Activated CD8-positive, alpha-beta memory T cell treated with anti-CD3 and anti-CD28 coated beads, Interleukin-2, amount 50 U/mL, for 48 hours (primary cell): ENCODE measurements at places on chromosomes 2 and 18.

GRCh38 chr2:74566754-74567085 is 12.2 kb downstream of the DOK1 start:
- DNase-seq, result no peak

DNA sequence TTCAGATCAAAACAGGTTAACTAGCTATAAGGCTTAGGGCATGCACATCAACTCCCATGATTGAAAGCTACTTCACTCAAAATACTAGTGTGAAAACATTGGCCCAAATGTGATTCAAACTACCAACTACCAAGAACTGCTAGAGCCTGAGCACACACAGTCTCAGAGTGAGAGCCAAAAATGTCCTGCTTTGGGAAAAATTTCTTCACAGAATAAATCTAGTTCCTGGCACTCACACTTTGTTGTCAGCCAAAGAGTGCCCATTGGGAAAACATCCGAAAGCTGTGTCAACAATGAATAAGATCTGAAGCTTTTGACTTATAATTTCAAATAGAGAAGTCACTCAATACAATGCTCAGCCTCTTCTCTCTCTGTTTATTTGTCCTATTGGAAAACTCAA is 182.7 kb downstream of the LRATD1 start:
- DNase-seq, result no peak

GRCh38 chr2:195898505-195899191 is 170.0 kb downstream of the DNAH7 start:
- no peak for DNase-seq

DNA sequence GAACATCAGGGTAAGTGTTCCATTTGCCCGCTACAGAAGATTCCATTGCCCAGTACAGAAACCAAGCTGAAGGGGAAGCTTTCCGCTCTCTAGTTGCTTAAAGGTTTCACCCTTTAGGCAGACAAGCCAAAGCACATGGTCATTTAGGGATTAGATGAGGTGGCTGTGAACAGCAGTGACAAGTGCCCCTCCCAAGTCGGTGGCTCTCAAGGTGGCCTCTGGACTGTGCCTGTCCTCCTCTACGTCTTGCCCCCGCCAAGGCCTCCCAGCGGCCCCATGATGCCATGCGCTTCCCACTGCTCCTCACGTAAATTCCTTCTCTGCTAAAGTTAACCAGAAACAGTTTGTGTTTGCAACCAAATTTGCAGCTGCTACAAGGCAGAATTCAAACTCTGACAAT is 24.2 kb upstream of the PTPN4 start:
- no peak for DNase-seq

GRCh38 chr2:29865512-29865911 is 55.9 kb downstream of the ALK start:
- no peak for DNase-seq

- no peak for DNase-seq
Observed at GRCh38 chr2:151297882-151298281, 8.4 kb upstream of the NMI start.

- no peak for DNase-seq
Observed at GRCh38 chr2:117299451-117299850, 515.0 kb upstream of the DDX18 start.

GRCh38 chr2:177010146-177010545 is 202.4 kb upstream of the HNRNPA3 start:
- no peak for DNase-seq

- no peak for DNase-seq
Observed at GRCh38 chr2:241849616-241850543, 8.8 kb downstream of the PDCD1 start.

GRCh38 chr2:85066874-85067351 is 66.3 kb upstream of the TCF7L1 start:
- DNase-seq, result peak; percentile 79

- no peak for DNase-seq
Observed at GRCh38 chr2:121355488-121355887, 70.5 kb upstream of the TFCP2L1 start.

DNA sequence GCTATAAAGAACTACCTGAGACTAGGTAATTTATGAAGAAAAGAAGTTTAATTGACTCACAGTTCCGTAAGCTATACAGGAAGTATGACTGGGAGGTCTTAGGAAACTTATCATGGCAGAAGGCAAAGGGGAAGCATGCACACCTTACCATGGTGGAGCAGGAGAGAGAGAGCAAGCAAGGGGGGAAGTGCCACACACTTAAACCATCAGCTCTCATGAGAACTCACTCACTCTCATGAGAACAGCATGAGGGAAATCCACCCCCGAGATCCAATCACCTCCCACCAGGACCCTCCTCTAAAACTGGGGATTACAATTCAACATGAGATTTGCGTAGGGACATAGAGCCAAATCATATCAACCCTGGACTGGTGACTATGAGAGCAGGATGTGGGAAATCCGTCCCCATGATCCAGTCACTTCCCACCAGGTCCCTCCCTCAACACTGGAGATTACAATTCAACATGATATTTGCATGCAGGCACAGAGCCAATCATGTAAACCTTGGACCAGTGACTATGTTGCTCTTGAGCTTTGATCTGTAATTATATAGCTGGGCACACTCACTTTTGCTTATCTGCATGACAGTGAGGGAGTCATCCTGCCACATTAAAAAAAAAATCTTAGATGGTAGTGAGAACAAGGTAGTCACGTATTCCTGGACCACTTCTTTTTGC is 12.9 kb downstream of the ADAM23 start:
- no peak for DNase-seq

DNA sequence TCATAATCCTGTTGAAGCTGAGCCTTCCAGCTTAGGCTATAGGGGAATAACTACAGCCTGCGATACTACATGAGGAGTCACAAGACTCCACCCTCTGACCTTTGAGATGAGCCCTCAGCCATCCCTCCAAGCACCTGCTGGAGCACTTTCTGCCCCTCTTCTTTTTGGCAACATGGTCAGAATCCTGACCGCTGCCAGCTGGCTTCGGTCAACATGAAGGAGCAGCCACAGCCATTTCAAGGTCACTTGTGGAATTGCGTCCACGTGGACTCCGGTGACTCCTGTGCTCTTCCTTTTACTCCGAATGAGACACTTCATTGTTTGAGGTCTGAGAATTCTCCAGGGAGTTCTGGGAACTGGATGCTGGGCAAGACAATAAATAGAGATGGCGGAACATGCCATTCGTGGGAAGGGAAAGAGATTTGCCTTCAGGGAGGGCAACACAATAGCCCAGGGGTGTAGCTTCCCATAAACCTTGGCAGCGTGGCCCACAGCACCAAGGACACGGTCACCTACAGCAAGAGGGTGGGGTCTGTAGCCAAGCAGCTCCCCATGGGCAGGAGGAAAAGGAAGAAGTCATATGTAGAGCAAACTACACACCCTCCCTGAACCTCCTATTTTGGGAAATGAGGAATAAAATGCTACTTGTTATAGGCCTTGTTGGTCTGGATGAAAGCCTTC is 73.3 kb upstream of the PPP1CB start:
- DNase-seq, result no peak

DNA sequence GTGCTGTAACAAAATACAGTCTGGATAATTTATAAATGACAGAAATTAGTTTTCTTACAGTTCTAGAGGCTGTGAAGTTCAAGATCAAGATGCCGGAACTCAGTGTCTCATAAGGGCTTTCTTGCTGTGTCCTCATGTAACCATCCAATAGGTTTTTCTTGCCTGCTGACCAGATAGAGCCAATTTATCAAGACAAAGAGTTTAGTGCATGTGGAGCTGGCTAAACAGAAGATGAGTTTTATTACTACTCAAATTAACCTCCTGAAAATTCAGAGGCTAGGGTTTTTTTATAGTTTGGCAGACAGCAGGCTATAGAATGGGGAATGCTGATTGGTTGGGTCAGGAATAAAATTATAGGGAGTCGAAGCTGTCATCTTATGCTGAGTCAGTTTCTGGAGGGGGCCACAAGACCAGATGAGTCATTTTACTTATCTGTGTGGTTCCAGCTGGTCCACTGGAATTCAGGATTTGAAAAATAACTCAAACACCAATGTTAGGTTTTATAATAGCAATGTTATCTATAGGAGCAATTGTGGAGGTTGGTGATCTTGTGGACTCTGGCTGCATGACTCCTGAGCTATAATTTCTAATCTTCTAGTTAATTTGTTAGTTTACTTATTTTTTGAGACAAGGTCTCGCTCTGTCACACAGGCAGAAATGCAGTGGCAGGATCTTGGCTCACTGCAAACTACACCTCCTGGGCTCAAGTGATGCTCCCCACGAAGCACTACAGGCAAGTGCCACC is 3.2 kb upstream of the PDK1 start:
- no peak for DNase-seq

- DNase-seq, result no peak
Observed at GRCh38 chr2:73406996-73407395, 21.4 kb downstream of the ALMS1 start.

- peak; percentile 71 for DNase-seq
Observed at GRCh38 chr2:226995625-226996041, 159.8 kb downstream of the RHBDD1 start.

GRCh38 chr2:113755035-113755834 is 1.2 kb downstream of the SLC35F5 start:
- no peak for DNase-seq

GRCh38 chr2:133063775-133064174 is 393.8 kb upstream of the LYPD1 start:
- no peak for DNase-seq

GRCh38 chr18:61845197-61845596 is 47.6 kb downstream of the RNF152 start:
- DNase-seq, result no peak

DNA sequence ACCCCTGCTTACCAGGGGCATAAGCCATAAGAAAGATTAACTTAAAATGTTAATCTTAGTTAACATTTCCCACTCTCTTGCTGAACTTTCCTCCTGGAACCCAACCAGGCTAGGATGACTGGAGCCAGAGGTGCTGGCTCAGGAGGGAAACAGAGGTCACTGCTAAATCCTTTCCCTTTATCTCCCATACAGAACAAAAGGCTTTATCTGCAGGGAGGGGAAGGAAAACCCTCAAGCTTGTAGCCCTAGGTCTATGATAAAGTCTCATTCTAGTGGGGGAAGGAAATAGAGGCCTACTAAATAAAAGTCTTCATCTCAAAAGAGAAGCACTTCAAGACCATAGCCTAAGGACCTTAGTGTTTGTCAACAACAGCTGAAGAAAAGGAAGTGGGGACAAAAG is 18.6 kb downstream of the HIBCH start:
- DNase-seq, result no peak

- no peak for DNase-seq
Observed at GRCh38 chr18:37385846-37386778, 179.5 kb downstream of the CELF4 start.

GRCh38 chr2:18800240-18800971 is 211.0 kb upstream of the NT5C1B start:
- DNase-seq, result no peak

DNA sequence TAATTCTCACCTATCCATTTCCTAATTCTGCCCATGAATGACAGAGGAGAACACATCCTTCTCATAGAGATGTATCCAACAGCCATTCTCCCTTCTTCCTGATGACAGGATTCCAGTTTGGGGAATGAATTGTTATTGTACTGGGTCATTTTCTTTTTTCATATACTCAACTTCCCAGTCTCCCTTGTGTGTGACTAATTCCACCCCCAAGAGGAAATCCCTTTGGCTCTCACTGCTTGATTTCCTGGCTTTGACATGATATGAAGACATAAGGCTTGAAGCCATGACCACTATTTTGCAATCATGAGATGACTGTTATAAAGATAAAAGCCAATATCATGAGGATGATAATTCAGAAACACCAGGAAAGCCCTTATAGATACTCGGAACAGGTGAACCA is 384.7 kb upstream of the ACVR2A start:
- no peak for DNase-seq

- no peak for DNase-seq
Observed at GRCh38 chr2:144067506-144067905, 452.4 kb downstream of the ZEB2 start.

DNA sequence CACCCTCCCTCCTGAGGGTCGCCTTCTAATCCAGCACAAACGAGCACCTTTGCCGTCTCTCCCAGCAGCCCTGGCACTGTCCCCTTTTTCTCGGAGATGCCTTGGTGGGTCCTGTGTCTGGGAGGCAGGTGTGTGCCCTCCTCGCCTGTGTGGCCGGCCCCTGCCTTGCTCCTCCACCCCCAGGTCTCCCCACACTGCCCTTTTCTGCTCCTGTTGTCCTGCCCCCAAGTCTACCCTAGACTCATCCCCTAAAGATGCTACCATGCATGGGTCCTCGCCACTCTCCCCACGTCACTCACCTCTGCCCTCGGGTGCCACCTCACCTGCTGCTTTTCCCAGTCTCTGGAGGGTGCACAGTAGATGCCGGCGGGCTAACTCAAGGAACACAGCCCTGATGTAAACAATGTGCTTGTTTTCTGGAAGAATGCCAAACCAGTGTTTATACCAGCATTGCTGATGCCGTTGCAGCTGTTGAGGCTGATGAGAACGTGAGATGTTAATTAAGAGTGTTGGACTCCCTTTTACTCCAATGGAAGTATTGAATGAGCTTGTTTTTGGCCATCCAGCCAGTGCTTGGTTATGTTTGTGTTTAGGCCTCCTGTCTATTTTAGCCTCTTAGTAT is 223.1 kb downstream of the AGAP1 start:
- no peak for DNase-seq

DNA sequence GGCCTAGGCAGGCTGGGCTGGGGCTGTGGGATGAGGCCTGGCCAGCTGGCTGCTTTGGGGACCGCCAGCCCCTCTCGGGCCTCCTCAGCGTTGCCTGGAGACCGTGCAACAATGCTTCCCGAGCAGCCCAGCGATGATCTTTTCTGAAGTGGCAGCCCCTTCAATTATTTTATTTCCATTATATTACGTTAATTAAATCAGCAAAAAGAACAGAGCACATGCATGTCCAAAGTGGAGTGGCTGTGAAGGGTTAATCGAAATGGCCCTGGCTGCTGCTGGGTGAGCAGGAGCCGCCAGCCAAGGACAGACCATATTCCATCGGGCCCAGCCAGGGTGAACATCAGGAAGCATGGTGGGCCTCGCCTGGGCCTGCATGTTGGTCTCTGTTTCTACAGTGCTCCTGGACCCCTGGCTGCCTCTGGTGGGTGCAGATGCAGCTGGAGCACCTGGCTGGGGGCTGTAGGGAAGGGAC is 245.5 kb downstream of the MYCN start:
- no peak for DNase-seq

DNA sequence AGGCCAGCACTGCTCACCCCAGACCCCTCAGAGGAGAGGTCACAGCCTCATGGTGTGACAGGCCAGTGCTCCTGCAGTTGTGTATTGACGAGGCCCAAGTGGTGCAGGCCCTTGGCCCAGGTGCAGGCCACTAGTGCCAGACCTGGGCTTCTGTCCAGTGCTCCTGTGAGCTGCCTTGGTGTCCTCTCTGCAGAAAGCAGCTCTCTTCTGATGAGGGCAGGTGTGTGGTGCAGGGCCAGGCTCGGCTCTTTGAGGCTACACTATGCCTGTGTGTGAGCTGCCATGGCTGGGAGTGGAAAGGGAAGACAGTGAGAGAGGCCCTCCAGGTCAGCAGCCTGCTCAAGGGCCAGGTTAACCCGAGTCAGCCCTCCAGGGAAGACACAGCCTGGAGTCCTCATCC is 17.1 kb downstream of the EHD3 start:
- no peak for DNase-seq

DNA sequence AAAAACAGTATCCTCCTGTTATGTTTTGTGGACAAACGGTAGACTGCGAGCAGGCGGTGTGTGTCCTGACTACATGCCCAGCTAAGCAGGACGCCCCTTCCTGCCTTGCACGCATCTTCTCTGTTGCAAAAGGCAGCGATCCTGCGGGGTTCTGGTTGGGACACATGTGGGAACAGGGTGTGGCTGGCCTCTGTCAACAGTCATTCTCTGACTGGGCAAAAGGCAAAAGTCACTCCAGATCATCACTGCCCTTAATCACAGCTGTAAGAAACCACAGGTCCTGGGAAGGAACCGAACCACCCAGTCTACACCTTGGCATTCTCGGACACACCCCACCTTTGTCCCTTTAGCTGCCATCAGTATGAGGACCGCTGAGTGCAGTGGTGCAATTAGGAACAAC is 44.3 kb upstream of the TMEM87B start:
- DNase-seq, result no peak
